Motor neuron (in vitro differentiated cells): ENCODE measurements at places on chromosomes 11 and 22. TPM values are rescaled to one million over a fixed set of nuclear protein-coding genes. Genes with fewer than 3 reads are reported as not detected.

The DMC1 gene
- 0.49 and 1.6 TPM in 2 replicates for total RNA-seq

DNA sequence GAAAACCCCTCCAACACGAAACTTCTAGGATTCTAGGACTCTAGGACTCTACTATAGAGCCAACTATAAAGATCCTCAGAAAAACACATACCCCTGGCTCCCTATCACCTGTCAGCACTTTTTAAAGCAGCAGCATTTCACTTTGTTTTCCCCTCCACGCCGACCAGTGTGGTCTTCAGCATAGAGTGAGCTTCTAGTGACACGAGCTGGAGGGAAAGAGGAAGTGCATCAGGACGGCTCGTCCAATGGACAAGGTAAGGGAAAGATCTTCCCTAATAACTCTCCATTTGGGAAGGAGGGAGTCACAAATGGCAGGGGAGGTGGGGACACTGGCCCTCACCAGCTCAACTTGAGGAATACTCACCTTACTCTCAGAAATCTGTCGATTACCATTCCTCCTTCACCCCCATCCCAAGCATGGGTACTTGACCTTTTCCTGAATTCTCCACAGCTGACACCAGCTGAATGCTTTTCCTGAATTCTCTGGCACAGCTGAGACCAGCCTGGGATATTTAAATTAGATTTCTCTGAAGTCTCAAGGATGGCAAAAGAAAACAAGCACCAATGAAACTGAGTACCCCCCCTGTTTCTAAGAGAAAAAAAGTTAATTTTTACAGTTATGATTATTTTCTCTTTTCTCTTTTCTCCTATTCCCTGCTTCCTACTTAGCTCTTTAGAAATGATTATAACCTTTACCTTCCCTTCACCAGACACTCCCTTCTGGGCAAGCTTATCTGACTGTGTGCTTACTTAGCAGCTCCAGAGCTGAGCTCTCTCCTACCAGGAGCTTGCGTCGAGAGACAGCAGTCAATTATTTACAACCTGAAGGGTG lies 33.3 kb upstream of the NNMT start:
- peak; percentile 58 for ATAC-seq

DNA sequence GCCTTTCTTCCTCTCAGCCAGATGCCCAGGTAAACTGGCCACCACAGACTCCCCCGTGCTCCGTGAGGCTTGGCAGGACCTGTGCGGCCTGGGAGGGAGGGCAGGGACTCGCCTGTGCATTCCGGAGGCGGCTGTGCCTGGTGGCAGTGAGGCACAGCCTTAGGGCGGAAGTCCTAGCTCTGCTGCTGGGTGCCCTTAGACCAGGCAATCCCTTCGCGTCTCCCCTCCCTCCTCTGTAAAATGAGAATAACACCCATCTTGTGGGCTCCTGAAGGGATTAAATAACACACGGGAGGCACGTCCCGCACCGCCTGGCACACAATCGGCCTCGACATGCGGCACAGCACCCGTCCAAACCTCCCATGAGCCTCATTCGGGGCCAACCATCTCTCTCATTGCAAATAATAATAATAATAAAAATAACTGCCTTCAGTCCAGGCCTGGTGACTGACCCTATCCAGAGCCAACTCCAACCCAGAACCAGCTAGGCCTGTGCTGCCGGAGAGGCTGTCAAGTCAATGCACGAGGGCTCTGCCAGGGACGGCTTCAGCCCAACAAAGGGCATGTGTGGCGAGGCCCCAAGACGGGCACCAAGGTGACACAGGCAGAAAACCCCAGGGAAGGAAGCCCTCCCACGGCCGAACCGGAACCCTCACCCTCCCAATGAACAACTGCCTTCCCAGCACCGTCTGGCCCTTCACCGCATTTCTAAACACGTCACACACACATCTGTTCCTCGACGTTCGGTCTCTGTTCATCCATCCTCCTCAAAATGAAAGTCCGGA lies 8.2 kb downstream of the LTO1 start:
- no peak for ATAC-seq

GRCh38 chr11:114090976-114091375 lies 31.5 kb downstream of the ZBTB16 start:
- no peak for ATAC-seq
